ENCODE measurements at places on chromosomes 16 and 17. TPM values are rescaled to one million over a fixed set of nuclear protein-coding genes. Genes with fewer than 3 reads are reported as not detected.

PLA2G10 gene
- total RNA-seq, result not detected

CHST5 gene
- total RNA-seq, result not detected

MILR1 gene
- total RNA-seq, result 9.8 TPM

SNX20 gene
- total RNA-seq, result not detected

HBZ gene
- total RNA-seq, result not detected

KRT33B gene
- not detected for total RNA-seq

SP6 gene
- 1.2 TPM for total RNA-seq

SKAP1 gene
- not detected for total RNA-seq

CCL16 gene
- not detected for total RNA-seq

GPRC5C gene
- 17.7 TPM for total RNA-seq

IGFBP4 gene
- 6.5 TPM for total RNA-seq

PSME3IP1 gene
- 100 TPM for total RNA-seq

OTOP3 gene
- not detected for total RNA-seq

STXBP4 gene
- 10.2 TPM for total RNA-seq

ERI2 gene
- total RNA-seq, result 28.4 TPM

PIRT gene
- total RNA-seq, result not detected

ERN2 gene
- total RNA-seq, result not detected

OVCA2 gene
- total RNA-seq, result 33.5 TPM

ACSM5 gene
- 0.54 TPM for total RNA-seq

CDH15 gene
- not detected for total RNA-seq

PRMT7 gene
- total RNA-seq, result 33.2 TPM

AARS1 gene
- 314 TPM for total RNA-seq

RRN3 gene
- 39.7 TPM for total RNA-seq

CD300LG gene
- not detected for total RNA-seq

CCL22 gene
- total RNA-seq, result not detected

NPIPA2 gene
- total RNA-seq, result 7.3 TPM

GAA gene
- 31.3 TPM for total RNA-seq

CPHXL2 gene
- total RNA-seq, result not detected

G6PC1 gene
- total RNA-seq, result not detected

DLX4 gene
- total RNA-seq, result 0.56 TPM

C1QL1 gene
- 0.96 TPM for total RNA-seq

ACSM2A gene
- not detected for total RNA-seq

CCDC200 gene
- total RNA-seq, result not detected

C1QTNF8 gene
- total RNA-seq, result not detected

NDUFAF8 gene
- 95.0 TPM for total RNA-seq

KCNJ2 gene
- 0.19 TPM for total RNA-seq

TNFRSF17 gene
- total RNA-seq, result not detected

FAM117A gene
- 5.0 TPM for total RNA-seq

MAP2K6 gene
- total RNA-seq, result 0.37 TPM

FBXO39 gene
- total RNA-seq, result 1.7 TPM

ZDHHC1 gene
- 7.6 TPM for total RNA-seq

PRCD gene
- not detected for total RNA-seq

TOP2A gene
- 151 TPM for total RNA-seq

KCNJ12 gene
- 0.05 TPM for total RNA-seq

SDR42E1 gene
- total RNA-seq, result 7.8 TPM

SHISA9 gene
- 8.0 TPM for total RNA-seq

DCTN5 gene
- 66.6 TPM for total RNA-seq

THUMPD1 gene
- 26.5 TPM for total RNA-seq

ELMO3 gene
- total RNA-seq, result 12.0 TPM

CDC42EP4 gene
- total RNA-seq, result 11.0 TPM

LGALS9 gene
- 0.54 TPM for total RNA-seq

XAF1 gene
- total RNA-seq, result not detected

GPR142 gene
- total RNA-seq, result not detected

ETV4 gene
- total RNA-seq, result 23.5 TPM

SEPTIN12 gene
- not detected for total RNA-seq

SEZ6L2 gene
- total RNA-seq, result 3.2 TPM

RNFT1 gene
- 18.9 TPM for total RNA-seq

CACNG3 gene
- not detected for total RNA-seq

OTOP2 gene
- total RNA-seq, result not detected
